Urinary bladder (tissue), 4 donors: ENCODE measurements at places on chromosomes 16 and 17. TPM values are rescaled to one million over a fixed set of nuclear protein-coding genes. Genes with fewer than 3 reads are reported as not detected.

DNA sequence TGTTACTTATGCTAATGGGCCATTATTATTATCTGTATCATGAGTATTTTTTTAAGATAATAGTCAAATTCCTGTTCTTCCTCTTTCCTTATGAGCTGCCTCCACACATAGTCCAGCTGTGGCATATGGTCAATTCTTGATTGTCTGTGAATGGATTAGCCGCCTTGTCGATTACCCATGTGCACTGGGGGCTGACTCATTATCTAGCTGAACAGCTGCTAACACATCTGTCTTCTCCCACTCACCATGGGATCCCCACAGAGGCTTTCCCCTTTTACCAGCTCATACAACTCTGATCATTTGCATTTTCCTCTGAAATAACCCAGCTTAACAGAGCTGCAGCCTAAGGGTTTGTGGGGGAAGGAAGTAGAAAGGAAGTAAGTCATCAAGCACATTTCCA, 915.0 kb downstream of the CDH11 start:
- no peak for DNase-seq

GRCh38 chr16:53511403-53512280, 8.6 kb upstream of the AKTIP start:
- no peak for DNase-seq

DNA sequence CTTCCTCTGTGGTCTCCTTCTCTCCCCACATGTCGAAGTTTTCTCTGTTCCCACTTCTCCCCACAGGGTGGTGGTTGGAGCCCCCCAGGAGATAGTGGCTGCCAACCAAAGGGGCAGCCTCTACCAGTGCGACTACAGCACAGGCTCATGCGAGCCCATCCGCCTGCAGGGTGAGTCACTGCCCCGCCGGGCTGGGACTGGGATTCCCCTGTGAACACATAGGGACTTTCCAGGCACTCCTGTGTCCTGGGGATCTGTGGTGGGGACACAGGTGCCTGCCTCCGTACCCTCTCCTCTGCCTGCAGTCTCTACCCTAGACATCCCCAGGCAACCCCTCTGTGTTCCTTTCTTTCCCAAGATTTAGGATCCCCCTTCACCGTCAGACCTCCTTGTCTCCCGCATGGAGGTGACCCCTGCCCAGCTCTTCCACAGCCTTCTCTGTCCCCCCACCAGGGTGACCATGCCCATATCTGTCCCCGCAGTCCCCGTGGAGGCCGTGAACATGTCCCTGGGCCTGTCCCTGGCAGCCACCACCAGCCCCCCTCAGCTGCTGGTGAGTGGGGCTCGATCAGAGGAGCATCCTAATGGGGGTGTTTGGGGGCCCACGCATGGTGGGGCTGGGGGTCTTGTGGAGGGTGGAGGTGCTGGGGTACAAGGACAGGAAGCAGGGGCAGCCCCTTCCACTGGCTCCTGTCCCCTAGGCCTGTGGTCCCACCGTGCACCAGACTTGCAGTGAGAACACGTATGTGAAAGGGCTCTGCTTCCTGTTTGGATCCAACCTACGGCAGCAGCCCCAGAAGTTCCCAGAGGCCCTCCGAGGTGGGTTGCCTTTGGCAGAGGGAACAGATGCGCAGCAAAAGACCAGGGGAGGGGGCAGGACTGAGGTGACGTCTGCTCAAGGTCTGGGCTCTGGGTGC, 5.8 kb downstream of the ITGAM start:
- DNase-seq, result no peak

DNA sequence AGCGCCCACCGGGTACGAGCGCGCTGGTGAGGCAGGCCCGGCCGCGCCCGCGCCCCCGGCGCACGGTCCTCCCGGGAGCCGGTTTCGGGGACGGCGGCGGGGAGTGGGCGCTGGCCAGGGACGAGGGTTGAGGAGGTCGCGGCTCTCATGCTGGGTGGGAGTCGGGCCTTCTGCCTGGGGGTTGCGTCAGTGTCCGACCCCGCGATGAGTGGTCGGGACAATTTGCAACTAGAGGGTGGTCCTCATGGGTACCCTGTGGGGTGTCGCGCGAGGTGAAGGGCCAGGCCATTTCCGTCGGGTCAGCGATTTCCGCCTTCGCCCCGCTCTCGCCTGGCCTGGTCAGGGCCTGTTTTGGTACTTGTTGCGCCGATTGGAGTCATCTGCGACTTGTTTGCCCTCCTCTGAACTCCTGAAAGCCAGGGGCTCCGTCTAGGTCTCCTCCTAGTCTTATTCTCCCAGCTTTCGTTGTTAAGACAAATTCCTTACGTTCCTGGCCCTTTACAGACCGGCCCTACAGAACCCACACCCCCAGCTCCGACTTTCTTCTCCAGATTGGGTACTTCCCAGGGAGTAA, 14.9 kb downstream of the NAA60 start:
- DNase-seq, result no peak

GRCh38 chr17:79984877-79985276, 50.8 kb downstream of the TBC1D16 start:
- no peak for DNase-seq

DNA sequence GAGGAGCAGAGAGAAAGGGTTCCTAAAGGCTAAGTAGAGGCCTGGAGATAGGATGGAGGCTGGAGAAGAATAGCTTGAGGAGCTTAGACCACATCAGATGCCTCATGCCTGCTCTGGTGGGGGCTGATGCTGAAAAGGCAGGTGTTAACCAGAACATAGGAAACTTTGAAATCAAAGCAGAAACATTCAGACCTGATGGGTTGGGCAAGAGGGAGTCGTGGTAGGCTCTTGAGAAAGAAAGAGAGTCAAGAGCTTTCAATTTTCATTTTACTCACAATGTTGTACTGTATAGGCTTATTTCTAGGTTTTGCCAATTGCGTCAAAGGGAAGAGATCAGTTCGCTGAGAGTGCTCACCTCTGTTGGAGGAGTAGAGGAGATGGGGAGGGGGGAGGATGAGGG, 406.6 kb upstream of the SALL1 start:
- no peak for DNase-seq

DNA sequence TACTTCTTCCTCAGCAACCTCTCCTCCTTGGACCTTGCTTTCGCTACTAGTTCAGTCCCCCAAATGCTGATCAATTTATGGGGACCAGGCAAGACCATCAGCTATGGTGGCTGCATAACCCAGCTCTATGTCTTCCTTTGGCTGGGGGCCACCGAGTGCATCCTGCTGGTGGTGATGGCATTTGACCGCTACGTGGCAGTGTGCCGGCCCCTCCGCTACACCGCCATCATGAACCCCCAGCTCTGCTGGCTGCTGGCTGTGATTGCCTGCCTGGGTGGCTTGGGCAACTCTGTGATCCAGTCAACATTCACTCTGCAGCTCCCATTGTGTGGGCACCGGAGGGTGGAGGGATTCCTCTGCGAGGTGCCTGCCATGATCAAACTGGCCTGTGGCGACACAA, 429 bp downstream of the OR2C1 start:
- DNase-seq, result no peak

The CACNG3 gene
- total RNA-seq, result not detected

- DNase-seq, result no peak
These were observed 79.0 kb downstream of the ABCC1 start for GRCh38 chr16:16028311-16028999.

GRCh38 chr16:49369651-49370611, 3.7 kb upstream of the C16orf78 start:
- DNase-seq, result no peak
